PC-3 (cell line): ENCODE measurements at places on chromosomes 11 and 22. TPM values are rescaled to one million over a fixed set of nuclear protein-coding genes. Genes with fewer than 3 reads are reported as not detected.

The KRTAP5-8 gene
- not detected in 2 replicates for total RNA-seq

The MIOX gene
- not detected in 2 replicates for total RNA-seq

The APOC3 gene
- total RNA-seq = not detected in 2 replicates

DNA sequence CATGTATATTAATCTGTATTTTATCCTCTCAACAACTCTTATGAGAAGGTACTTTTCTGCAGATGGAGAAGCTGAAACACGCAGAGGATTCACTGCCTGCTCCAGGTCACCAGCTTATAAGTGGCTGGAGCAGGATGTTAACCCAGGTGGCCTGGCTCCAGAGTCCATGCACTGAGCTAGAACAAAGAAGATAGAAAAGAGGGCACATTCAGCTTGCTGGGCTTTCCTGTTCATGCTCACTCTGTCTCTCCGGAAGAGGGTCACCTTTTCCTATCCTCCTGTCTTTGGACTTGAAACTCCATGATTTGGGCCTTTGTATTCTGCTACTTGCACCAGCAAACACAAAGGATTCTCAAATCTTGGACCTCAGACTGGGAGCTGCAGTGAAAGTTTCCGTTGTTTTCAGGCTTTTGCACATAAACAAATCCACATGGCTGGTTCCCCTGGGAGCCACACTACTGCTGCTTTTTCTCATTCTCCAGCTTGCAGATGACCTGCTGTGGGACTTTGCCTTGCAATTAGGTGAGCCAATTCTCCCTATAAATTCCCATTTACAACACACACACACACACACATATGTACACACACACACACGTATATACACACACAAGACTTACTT lies 117.3 kb upstream of the GRK3 start:
- DNase-seq = no peak

DNA sequence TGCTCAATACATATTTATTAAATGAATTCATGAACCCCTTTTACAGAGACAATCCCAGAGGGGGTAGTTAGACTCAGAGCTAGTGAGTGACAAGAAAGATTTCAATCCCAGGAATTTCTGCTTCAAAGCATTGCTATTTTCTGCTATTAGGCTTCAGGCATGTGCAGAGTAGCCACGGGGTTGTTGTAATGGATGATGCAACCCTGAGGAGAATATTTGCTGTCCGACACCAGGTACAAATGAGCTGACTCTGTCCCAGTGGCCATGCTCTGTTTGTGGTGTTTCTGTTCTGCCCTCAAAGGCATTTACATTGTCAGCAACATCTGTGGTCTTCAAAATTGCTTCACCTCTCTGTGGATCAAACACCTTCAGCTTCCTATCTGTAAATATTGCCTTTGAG lies 102.6 kb downstream of the CSNK2A3 start:
- DNase-seq = no peak

The IGSF22 gene
- total RNA-seq = 0.12 TPM in 1 of 2 replicates, not detected in the other

- DNase-seq = peak; percentile 77
These were observed 99.5 kb downstream of the CCDC81 start for GRCh38 chr11:86473991-86474833.
